Stimulated activated CD8-positive, alpha-beta memory T cell treated with anti-CD3 and anti-CD28 coated beads, Interleukin-4, amount 100 ng/mL, for 4 hours (primary cell): ENCODE measurements at places on chromosomes 11 and 22.

DNA sequence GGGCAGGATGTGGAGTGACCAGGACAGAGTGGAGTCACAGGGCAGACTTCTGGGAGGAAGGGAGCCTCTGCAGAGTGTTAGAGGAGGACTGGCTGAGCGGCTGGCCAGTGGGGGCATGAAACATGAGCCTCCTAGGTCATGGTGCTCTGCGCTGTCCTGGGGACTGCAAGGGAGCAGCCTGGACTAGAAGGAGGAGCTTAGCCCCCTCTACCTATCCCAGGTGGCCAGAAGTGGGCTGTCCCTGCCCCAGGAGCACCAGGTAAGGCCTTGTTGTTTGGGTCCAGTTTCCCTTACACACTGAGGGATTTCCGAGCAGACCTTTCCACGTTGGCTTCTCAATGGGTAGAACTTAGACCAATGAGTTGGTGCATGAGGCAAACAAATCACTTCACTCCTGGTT lies 7.4 kb downstream of the PKNOX2 start:
- DNase-seq, result no peak

DNA sequence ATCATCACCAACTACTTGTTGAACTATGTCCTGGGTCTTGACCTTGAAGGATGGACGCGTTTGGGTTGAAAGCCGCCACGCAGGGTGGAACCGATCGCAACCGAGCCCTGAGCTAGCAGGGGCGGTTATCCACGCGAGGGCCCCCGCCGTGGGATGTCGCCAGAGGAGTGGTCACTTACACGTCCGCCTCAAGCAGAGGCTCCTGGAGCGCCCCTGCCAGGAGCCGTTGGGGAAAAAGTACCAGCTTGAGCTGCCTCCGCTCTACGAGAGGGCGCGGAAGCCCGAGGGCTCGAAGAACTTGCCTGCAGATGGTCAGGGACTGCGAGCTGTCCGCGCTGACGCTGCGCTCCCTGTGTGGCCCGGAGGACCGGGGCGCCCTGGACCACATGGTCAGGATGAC lies 100.7 kb upstream of the OR4C13 start:
- no peak for DNase-seq

DNA sequence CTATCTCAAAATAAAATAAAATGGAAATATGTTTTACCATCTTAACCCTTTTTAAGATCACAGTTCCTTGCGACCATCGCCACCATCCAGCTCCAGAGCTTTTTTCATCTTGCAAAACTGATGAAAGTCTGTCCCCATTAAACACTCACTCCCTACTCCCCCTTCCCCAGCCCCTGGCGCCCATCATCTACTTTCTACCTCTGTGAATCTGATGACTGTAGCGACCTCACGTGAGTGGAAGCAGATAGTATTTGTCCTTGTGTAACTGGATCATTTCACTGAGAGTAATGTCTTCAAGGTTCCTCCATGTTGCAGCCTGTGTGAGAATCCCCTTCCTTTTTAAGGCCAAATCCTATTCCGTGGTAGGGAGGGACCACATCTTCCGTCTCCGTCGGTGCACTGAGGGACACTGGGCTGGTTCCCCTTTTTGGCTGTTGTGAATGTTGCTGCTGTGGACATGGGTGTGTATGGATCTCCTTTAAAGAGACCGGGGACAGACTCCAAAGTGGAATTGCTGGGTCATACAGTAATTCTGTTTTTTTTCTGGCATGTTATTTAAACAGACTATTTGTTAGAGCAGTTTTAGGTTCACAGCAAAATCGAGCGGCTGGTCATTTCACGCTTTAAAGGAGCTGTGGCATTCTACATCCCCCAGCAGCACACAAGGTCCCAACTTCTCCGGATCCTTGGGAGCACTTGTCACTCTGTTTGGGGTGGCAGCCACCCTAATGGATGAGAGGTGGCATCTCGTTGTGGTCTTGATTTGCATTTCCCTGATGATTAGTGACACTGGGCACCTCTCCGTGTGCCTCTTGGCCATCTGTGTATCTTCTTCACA lies 120.0 kb downstream of the KCNQ1 start:
- no peak for DNase-seq

DNA sequence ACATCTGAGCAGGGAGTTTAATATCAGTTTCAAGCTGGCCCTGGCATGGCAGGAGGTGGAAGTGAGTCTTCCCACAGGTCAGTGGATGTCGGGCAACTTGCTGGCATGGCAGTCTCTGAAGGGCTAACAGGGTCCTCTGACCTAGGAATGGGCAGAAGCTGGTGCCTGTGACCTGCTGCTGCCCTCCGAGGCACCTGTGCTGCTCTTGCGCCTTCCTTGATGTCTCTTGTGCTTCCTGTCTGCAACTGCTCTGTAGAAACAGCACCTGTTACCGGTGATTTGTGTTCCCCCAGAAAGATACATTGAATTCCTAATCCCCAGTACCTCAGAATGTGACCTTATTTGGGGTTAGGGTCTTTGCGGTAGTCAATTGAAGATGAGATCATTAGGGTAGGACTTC lies 110.3 kb downstream of the RPS6KA4 start:
- DNase-seq, result no peak

- DNase-seq, result no peak
These were observed 550 bp upstream of the SLC43A1 start for GRCh38 chr11:57516061-57516443.

GRCh38 chr11:68546555-68546954 lies 86.0 kb downstream of the PPP6R3 start:
- DNase-seq, result no peak

- no peak for DNase-seq
These were observed 25.6 kb upstream of the RRM1 start for GRCh38 chr11:4068962-4069361.

GRCh38 chr11:11532574-11532973 lies 89.2 kb downstream of the GALNT18 start:
- no peak for DNase-seq

DNA sequence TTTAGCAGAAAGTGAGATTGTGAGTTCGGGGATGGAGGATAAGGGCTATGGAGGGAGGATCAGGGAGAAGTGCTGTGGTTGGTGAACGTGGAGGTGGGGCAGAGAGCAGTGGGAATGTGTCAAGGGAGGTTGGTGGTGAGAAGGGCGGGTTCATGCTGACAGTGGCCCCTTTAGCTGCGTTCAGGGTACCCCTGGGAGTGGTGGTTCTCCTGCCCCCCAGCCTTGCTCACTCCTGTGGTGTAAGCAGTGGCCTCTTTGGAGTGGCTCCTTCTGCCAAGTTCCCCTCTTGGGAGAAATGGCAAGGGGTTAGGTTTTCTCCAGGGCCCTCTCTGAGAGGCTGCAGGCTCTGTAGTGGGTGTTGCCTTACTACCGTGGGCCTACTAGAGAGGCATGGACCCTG lies 16.1 kb upstream of the NECTIN1 start:
- DNase-seq, result no peak

DNA sequence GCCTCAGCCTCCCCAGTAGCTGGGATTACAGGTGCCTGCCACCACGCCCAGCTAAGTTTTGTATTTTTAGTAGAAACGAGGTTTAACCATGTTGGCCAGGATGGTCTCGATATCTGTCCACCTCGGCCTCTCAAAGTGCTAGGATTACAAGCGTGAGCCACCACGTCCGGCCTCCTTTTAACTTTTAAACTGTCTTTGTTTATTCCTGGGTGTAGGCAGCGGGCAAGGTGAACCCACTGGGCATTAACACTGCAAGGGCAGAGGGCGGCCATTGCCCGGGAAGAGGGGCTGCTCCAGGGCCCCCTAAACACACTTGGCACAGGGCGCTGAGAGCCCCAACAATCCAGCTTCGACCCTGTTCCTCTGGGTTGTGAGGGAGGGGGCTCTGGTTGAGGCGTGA lies 693.6 kb downstream of the BRD1 start:
- DNase-seq, result no peak

- DNase-seq, result no peak
These were observed 30.3 kb downstream of the TNKS1BP1 start for GRCh38 chr11:57294225-57295131.

- DNase-seq, result no peak
These were observed 398 bp upstream of the ATG16L2 start for GRCh38 chr11:72813740-72814285.

- DNase-seq, result no peak
These were observed 391.1 kb downstream of the ETS1 start for GRCh38 chr11:128196235-128196634.

GRCh38 chr11:67364783-67365722 lies 8.3 kb downstream of the CLCF1 start:
- no peak for DNase-seq

- DNase-seq, result no peak
These were observed 20.7 kb downstream of the FAM83F start for GRCh38 chr22:40015358-40015976.

DNA sequence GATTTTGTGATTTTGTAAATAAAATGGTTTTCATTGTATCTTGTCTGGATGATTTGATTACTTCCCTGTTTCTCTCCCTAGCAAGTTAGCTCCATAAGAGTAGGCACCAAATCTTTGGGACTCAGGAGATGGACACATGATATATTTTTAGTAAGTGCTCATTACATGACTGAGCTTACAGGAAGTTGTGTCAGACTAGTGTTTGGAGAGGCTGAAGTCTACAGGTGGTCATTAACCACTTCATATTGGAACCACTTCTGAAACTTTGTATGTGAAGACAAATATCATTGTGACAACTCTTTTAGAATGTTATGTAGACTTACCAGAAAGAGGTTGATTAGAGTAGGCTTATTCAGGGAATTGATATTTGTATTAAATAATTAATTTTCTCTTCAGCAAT lies 19.1 kb downstream of the ARHGAP42 start:
- DNase-seq, result no peak

GRCh38 chr11:92046103-92046502 lies 178.5 kb upstream of the FAT3 start:
- no peak for DNase-seq

DNA sequence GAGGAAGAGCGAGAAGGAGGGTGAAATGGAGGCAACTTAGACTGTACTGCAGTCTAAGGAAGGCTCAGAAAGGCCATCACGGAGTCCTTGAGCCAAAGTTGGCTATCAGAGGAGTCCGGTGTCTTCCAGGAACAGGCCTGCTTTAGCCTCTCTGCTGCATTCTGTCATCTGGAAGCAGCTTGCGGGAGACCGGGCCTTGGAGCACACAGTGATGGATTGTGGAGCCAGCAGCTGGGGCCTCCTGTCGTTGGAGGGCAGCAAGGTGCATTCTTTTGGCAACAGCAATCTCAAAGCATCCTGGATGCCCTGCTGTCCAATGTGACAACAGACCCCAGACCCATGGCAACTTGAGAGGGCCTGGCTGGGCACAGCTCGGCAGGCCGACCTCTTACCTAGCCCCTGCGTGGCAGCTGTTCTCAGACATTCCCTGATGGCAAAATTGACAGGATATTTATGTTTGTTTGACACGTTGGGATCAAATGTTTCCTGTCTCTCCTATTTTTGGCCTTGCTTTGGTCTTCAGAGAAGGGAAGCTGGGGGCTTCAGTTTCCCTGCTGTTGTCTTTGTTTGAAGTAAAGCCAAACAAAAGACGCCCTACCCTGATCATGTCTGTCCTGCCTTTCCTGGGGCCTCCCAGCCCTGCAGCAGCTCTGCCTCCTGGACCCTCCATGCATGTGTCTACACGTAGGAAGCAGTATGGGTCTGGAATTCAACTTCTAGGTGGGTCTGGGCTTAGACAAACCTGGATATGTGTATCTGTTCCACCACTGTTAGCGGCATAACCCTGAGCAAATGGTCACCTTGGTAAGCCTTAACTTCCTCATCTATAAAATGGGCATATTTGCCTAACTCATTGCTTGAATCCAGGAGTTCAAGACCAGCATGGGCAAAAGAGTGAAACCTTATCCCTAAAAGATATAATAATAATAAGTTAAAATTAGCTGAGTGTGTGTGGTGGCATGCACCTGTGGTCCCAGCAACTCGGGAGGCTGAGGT lies 43.9 kb upstream of the LMO2 start:
- DNase-seq, result no peak

DNA sequence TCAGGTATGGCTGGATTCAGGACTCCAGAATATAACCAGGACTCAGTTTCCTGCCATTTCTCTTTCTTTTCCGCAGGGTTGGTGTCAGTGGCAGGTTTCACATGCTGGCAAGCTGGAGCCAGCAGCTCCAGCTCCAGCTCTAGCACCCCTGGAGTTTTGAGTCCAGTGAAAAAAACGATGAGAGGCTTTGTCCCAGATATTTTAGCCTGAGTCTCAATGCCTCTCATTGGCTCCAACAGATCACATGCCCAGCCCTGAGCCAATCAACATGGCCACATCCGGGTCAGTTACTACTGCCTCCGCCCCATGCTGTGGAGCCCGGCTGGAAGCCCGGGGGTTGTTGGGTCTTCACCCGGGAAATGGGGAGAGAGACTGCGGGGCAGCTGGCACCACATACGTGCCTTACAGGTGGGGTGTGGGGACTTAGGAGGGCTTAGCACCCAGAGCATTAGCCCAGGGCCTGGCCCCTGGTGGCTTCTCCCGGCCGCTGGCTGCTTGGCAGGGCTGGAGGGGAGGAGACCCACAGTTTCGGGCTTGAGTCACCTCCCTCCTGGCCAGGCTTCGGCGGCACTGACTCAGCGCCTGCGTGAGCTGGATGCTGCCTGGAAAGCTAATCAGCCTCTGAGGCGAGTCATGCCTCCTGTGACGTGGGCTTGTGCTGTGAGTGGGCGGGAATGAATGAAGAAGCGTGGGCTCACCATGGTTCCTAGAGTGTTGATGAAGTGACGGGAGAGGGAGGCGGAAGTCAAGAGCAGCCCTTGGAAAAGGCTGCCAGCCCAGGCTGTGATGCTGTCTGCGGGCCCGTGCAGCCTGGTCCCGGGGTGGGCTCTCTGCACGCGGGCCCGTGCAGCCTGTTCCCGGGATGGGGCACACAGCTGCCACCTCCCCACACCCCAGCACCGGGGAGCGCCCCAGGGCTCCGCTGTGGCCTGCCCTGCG lies 15.3 kb upstream of the MRTFA start:
- DNase-seq, result peak; percentile 55

GRCh38 chr11:104907521-104908185 lies 9.4 kb upstream of the CASP12 start:
- DNase-seq, result no peak
